CD4-positive, alpha-beta T cell treated with Interleukin-12 subunit alpha and Interleukin-12 subunit beta, for 1 hour (primary cell): ENCODE measurements at places on chromosomes 1 and 21.

DNA sequence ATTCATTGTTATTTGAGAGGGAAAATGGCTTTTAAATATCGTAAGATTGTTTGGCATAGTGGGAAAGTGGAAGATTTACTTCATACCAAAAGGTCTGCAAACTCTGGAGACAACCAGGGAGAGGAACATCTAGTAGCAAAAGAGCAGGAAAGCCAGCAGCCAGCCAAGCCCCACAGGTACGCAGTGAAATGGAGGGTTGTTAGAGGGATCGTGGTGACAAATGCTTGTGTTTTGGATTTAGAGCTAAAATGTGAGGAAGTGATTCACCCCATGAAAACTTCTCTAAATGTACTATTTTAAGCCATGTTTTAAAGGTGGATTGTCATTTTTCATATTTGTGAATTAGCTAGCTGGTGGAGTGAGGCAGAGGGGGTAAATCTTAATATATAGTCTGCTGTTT lies 69.3 kb downstream of the RPS6KC1 start:
- no peak for DNase-seq

- no peak for DNase-seq
Observed at GRCh38 chr1:83490988-83491387, 507.9 kb downstream of the TTLL7 start.

- no peak for DNase-seq
Observed at GRCh38 chr1:32426489-32427255, 32.4 kb upstream of the BSDC1 start.

DNA sequence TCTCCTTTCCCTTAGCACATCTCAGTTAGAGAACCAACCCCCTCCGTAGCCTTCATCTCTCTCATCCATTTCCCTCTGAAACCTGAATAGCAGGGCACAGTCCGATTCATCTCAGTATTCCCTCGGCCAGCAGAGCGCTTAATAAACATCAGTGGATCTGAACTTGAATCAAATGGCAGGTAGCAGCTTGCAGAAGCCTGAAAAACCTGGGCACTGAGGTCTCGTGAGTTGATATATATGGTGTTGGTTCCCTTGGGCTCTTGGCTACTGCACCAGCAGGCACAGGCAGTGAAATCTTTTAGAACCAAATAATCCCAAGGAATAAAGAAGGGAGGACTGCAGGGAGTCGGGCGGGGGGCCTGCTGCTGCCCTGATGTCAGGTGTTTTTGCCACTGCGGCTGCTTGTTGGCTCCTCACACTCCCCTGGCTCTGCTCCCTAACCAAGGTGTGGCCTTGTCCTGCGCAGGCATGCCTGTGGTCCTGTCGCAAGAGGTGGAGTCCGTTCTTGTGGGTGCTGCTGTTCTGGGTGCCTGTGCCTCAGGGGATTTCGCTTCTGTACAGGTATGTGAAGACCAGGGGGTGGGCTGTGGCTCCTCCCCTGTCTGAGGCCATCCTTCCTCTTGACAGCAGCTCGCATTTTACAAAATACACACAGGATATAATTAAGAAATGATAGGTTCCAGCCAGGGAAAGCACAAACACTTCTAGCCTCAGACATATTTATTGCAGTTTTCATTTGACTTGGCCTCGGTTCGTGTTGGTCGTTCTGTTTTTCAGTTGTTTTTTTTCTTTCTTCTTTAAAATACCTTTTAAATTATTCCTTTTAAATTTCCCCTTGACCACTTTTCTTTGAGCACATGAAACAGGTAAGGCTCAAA lies 140.9 kb upstream of the HOOK1 start:
- DNase-seq: no peak

- DNase-seq: no peak
Observed at GRCh38 chr21:42089093-42089631, 18.0 kb downstream of the UMODL1 start.

DNA sequence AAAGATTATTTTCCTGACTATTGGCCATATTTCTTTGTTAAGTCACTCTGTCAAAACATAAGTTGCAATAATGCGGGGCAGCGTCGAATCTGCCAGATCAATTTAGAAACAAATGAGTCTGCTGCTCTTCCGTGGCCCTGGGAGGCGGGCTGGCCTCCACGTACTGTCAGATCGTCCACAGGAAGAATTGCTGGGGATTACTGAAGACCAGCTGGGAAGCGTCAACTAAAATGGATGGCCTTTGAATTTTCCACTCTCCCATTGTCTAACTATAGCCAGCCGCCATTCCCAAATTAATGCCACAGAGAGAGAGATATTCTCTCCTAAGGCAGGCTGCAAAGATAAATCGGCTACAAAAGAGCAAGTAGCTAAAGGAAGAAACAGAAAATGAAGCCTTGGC lies 560.2 kb downstream of the SMYD3 start:
- DNase-seq: no peak

DNA sequence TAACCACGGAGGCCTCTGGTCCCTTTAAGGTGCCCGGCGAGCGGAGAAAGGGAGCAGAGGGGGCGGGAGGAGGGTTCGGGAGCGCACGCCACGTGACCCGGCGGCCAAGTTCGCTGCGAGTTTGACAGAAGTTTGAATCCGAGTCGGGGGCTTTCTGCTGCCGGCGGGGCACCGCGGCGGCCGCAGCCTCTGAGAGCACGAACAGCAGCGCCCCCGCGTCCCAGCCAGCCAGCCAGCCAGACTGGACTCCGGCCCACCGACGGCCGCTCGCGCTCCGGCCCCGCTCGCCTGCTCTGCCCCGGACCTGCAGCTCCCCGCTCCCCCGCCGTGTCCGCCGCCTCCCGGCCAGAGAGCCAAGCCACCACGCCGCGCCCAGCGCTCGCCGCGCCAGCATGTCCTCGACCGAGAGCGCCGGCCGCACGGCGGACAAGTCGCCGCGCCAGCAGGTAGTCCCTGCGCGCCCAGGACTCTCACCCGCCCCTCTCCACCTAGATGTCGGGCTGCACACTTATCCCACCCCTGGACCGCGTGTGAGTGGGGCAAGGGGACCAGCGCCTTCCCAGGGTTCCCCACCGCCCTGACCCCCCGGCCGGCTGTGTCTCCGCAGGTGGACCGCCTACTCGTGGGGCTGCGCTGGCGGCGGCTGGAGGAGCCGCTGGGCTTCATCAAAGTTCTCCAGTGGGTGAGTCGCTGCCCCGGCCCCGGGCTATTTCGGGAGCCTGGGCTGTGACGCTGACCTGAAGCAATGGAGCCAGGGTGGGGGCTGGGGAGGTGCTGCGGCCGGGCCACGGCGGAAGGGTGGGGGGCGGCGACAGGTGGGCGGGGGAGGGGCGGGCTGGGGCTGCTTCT lies at the start of gene SYPL2:
Gene SYPL2 (plus strand): TSS at position 95 of the 849 bp plus-strand sequence. CDS start 298 bp downstream, at position 393.
- DNase-seq: no peak

GRCh38 chr1:243494741-243495431 lies 239.0 kb downstream of the SDCCAG8 start:
- DNase-seq: no peak

DNA sequence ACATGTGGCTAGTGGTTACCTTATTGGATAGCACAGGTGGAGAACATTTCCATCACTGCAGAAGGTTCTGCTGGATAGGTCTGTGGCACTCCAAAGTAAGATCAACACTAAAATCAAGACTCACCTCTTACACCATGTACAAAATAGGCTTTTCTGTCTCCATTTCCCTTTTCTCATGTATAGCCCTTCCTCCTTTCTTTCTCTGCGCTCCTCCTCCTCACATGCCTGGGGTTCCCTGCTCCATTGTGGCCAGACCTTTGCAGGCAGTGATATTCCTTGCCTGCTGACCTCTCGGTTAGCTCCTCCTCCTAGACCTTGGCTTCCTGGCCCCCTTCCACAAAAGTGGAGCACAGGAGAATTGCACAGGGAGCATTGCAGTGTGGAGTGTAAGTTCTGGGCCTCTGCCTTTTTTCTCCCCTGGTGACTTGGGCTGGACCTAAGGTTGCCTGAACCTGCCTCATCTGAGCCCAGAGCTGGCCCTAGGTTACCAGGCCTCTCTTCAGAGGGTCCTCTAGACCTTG lies 33.2 kb upstream of the RBM15 start:
- no peak for DNase-seq

GRCh38 chr1:205963352-205964155 lies 20.3 kb upstream of the SLC26A9 start:
- no peak for DNase-seq

- DNase-seq: no peak
Observed at GRCh38 chr1:218347723-218348627, 2.8 kb downstream of the TGFB2 start.

DNA sequence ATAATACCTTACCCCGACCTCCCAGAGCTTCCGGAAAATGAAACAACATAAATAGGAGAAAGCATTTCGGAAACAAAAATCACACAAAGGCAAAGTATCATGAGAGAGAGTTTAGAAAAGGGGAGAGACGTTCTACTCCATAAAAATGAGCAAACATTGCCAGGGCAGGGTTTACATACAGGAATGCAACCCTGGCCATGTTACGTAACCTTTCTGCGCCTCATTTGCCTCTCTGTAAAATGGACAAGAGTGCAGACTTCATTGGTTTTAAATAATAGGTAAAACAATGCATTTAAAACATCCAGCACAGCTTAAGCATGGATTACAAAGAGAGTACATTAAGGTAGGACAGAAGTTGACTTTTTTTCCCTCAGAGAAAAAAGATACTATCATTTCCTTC lies 45.6 kb downstream of the PHC2 start:
- no peak for DNase-seq

GRCh38 chr1:9714257-9714718 lies 62.8 kb downstream of the PIK3CD start:
- peak; percentile 68 for DNase-seq

DNA sequence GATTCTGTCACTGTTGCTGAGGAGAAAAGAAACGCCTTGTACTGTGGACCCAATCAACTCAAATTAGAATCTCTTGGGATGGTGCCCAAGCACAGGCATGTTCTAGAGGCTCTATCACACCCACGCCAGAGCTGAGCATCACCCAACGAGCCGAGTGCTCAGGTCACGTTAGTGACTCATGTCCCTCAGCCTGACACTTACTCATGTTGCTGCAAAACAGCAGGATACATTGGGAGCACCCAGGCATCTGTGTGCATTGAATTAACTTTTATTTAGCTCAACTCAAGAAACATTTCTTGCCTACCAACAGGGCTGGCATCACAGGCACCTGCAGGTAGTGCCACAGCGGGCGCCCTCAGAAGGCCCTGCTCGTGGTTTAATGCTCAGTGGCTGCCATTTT lies 149.8 kb downstream of the ETS2 start:
- DNase-seq: no peak

DNA sequence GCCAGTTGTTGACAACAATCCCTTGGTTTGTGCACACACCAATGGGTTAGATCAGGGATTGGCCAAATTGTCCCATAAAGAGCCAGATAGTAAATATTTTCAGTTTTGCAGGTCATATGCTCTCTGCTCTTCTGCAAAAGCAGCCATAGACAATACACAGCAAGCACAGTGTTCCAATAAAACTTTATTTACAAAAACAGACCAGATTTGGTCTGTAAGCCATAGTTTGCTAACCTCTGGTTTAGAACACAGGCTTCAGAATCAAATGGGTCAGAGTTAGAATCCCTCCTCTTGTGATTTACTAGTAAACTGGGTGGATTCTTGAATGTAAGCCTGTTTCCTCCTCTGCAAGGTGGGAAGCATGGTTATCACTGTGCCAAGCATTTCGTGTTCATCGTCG lies 65.3 kb upstream of the EFHD2 start:
- no peak for DNase-seq

GRCh38 chr1:226737819-226738420 lies 1.2 kb downstream of the ITPKB start:
- peak; percentile 42 for DNase-seq

DNA sequence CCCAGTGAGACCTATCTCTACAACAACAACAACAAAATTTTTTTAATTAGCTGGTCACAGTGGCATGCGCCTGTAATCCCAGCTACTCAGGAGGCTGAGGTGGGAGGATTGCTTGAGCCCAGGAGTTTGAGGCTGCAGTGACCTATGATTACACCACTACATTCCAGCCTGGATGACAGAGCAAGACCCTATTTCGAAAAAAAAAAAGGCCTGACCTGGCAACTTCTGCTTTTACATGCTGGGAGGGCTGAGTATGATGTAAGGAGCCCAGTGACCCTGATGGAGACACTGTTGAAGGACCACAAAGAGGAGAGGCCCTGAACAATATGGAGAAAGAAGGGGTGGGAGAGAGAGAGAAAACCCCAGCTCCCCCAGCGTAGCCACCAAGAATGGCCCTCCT lies 9.2 kb upstream of the VPS26C start:
- DNase-seq: no peak

DNA sequence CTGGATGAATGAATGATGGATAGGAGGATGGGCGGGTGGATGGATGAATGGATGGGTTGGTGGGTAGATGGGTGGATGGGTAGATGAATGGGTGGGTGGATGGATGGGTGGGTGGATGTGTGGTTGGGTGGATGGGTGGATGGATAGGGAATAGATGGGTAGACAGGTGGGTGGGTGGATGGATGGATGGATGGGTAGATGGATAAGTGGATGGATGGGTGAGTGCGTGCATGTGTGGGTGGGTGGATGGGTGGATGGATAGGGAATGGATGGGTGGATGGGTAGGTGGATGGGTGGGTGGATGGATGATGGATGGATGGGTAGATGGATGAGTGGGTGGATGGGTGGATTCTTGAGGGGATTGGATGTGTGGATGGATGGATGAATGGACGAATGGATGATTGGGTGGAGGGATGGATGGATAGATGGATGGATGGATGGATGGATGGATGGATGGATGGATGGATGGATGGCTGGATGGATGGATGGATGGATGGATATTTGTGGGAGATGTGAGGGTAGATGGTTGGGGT lies 68.7 kb downstream of the SDC3 start:
- no peak for DNase-seq

- no peak for DNase-seq
Observed at GRCh38 chr1:4060850-4061249, 160.8 kb upstream of the C1orf174 start.

- no peak for DNase-seq
Observed at GRCh38 chr1:86823821-86824500, 90.0 kb downstream of the SELENOF start.

DNA sequence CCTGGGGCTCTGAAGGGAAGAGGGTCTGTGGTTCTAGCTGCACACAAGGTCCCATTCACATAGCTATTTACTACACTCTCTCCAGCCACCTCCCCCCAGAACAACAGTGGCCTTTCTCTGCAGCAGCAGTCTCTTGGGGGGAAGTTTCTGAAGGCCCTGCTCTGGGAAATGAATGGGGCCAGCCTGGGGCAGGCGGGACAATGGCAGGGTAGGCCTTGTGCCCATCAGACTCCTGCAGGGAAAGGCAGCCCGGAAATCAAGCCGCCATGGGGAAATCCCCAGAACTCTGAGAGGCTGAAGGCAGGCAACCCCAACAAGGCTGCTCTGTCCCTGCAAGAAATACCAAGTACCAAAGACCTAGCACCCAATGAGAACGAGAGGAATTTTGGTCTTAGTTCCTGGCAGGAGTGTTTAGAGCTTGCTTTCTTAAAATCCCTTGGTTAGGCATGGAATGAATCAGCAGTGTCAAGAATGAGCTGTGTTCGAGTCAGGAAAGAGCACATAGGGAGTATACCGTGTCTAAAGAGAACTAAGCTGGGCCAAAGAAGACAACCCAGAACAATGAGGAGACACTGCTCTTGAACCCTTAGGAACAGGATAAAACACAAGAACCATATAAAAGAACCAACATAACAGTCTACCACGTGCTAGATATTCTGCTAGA lies 11.3 kb downstream of the ARHGEF11 start:
- no peak for DNase-seq

- no peak for DNase-seq
Observed at GRCh38 chr1:53738205-53739108, 507 bp downstream of the GLIS1 start.
